ENCODE measurements at places on chromosomes 4 and X.

DNA sequence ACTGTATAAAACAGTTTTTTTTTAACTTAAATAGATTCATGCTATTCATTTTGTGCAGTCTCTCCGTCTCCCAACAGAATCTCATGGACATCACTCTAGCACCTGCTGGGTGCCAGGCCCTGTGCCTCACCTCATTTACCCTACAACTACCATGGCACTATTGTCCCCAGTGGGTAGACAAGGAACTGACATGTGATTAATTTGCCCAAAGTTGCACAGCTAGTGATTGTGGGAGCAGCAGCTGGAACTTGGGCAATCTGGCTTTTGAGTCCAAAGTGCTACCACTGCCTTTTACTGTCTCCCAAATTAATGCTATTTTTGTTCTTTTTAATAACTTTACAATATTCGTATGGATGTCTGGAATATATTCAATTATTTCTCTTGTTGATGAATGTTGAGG is 11.2 kb upstream of the PGRMC2 start:
- no peak for DNase-seq

- DNase-seq = no peak
These were observed 80.2 kb upstream of the ACSL4 start for GRCh38 chrX:109813236-109813635.

DNA sequence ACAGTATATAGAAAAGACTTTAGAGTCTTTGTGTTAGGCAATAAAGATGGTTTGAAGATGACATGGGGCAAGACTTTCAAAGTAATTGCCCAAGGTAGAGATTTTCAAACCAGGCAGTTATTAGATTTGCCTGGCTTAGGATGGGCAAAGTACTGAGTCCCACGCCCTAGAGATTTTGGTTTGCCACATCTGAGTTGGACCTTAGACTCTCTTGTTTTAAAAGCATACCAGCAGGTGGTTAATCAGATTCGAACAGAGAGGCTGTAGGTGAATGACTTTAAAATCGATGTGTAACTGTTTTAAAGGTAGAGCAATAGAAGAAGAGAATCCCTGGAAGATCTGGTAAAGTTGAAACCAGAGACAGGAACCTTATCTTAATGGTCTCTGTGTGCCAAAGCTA is 121.5 kb downstream of the RAPGEF2 start:
- no peak for DNase-seq

GRCh38 chr4:153619811-153620210 is 64.3 kb upstream of the TLR2 start:
- no peak for DNase-seq

- DNase-seq = no peak
These were observed 1138.1 kb downstream of the ARAP2 start for GRCh38 chr4:35106091-35106734.

GRCh38 chr4:101279377-101279871 is 67.9 kb downstream of the PPP3CA start:
- no peak for DNase-seq

DNA sequence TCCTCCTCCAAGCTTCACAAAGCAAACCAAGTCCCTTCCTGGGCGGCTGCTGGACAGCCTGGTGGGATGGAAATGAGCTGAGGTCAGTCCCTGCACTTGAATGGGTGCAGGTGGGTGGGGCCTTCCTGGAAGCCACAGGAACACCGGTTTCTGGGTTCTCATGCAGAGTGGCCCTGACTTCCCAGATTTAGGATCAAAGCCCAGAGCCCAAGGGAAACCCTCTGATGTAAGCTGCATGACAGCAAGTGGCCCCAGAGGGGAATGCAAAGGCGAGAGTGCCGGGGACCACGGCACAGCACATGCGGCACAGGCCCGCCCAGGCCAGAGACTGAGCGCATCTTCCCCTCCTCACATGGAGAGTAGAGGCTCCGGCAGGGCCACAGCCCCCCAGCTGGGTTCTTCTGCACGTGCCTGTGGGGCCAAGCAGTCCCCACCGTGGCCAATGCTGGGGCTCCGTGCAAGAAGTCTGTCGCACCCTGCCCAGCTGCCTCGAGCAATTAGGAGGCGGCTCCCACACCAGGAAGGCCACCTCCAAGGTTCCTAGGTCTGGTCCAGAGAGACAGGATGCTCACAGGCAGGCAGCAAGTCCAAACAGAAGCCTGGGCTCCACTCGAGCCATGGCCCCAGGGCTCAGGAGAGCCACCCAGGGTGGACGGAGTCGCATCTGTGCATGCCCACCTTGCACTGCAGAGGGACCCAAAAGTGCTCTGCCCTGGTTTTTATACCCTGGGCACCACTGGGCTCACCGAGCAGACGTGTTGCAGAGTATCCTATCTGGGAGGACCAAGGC is 83.0 kb downstream of the HTRA3 start:
- DNase-seq = no peak

GRCh38 chrX:150324035-150324728 is 38.9 kb upstream of the MAMLD1 start:
- DNase-seq = no peak

- no peak for DNase-seq
These were observed 48.9 kb upstream of the MTNR1A start for GRCh38 chr4:186604124-186604807.

DNA sequence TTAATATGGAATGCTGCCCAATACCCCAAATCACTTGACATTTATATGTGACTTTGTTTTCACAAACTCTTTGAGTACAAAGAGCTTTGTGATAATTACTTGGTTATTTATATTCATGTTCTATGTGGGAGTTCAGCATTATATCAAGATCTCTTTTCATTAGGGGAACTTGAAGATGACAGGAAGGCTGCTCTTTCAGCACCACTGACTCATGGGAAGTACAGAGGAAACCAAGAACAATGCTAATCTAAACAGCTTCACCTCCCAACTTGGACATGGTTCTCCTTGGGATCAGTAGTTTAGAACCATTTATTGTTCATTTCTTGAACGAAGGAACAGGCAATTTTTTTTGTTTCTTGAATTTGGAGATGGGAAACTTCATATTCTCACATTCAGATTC is 184.0 kb upstream of the AFF2 start:
- DNase-seq = no peak

DNA sequence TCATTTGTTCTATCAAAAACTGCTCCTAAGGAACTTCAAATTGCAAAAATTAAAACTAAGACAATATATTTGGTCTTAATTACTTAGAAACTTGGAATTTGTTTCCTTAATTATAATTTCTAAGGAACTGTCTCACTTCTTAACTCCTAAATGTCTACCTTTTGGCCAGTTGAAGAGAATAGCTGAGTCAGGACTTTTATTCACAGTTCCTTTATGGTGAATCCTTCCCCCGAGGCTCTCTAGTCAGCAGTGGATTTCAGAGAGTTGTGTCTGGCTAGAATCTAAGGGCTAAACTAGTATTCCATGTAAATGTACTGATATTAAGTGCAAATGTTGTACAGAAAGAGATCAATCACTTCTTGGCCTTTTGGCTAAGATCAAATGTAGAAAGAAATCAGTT is 69.3 kb downstream of the AMMECR1 start:
- DNase-seq = no peak

- DNase-seq = no peak
These were observed 102.2 kb upstream of the NKX1-1 start for GRCh38 chr4:1508161-1509160.

- peak; percentile 5 for DNase-seq
These were observed 213.3 kb downstream of the SMARCA1 start for GRCh38 chrX:129310000-129310399.

- no peak for DNase-seq
These were observed 11.8 kb upstream of the RTL5 start for GRCh38 chrX:72143609-72143907.

- DNase-seq = no peak
These were observed 51.5 kb upstream of the AMELX start for GRCh38 chrX:11241720-11242119.

DNA sequence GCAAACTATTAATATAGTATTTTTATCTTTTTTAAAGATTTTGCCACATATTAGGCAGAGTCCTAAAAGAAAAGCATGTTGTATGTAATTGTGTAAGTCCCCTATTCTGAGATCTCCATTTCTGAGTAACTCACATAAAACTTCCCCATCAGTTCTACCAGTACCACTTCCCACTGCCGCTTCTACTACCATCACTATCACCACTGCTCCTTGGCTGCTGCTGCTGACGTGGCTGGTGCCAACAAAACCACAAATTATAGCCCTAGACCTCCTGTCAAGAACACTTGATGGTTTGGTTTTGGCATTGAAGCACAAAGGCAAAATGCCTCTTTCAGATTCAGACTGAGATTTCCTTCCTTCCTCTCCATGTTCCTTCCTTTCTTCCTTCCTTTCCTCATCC is 106.4 kb downstream of the MMRN1 start:
- no peak for DNase-seq

DNA sequence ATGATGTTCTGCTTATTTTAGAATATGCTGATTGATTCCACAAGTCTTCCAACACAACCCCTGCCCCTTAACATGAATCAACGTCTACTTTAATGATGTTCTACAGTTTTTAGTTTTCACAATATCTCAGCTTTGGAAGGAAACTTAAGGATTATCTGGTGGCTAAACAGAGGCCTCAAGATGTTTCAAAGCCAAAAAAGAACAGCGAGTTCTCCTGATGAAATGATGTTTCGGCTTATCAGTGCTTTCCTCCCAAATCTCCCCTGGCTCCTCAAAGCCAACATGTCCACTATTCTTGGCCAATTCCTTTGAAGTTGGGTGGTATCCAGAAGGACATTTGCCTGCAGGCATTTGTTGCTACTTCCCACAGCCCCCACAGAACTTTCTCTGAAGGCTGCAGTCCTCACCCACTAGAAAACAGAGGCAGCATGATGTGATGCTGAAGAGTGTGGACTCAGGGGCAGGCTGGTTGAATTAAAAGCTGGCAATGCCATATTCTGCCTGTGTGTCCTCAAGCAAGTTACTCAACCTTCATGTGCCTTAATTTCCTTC is 87.3 kb downstream of the ADGRG4 start:
- no peak for DNase-seq

DNA sequence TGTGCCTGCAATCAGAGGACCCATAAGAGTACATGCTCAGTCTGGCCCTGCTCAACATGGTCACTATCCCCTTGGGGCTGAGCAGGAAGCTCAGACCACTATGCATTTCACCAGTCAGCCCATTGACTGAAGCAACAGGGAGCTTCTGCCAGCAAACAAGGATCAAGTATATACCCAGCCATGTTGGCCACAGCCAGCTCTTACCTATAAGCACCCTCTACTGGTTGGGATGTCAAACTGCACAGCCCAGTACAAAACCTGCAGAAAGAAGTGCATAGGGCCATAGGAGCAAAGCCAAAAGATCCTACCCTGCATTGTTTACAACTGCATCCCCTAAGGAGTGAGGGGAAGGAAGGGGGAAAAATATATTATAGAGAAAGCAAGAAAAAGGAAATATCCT is 214.4 kb upstream of the CPEB2 start:
- peak; percentile 25 for DNase-seq

DNA sequence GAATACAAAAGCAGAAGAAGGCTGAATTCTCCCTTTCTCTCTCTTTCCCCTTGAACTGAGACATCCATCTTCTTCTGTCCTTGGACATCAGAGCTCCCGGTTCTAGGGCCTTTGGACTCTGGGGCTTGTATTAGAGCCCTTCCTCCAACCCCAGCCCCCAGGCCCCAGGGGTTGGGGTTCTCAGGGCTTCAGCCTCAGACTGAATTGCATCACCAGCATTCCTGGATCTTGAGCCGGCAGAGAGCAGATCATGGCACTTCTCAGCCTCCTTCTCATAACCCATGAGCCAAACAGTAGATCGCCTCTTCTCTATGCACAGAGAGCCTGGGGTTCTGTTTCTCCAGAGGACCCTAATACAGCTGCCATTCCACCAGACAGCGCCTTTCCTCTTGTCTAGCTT is 25.3 kb upstream of the CLDN24 start:
- DNase-seq = no peak

- DNase-seq = no peak
These were observed 1.0 kb upstream of the CLDN22 start for GRCh38 chr4:183321079-183321478.

GRCh38 chr4:145731028-145731427 is 51.1 kb downstream of the C4orf51 start:
- DNase-seq = no peak

GRCh38 chr4:181701894-181702293 is 541.3 kb upstream of the TENM3 start:
- DNase-seq = no peak

- no peak for DNase-seq
These were observed 2618.1 kb downstream of the ARAP2 start for GRCh38 chr4:33626221-33626620.

GRCh38 chr4:74366367-74366911 is 1.5 kb downstream of the EREG start:
- DNase-seq = no peak

GRCh38 chr4:1855333-1856070 is 454 bp downstream of the LETM1 start:
- DNase-seq = no peak

- DNase-seq = no peak
These were observed 5.7 kb upstream of the MRFAP1 start for GRCh38 chr4:6634746-6635145.
